CD4-positive, alpha-beta T cell treated with Interleukin-6 at 100 ng/mL for 8 hours (primary cell): ENCODE measurements at places on chromosomes 3 and 15.

- no peak for DNase-seq
Observed at GRCh38 chr3:109224333-109224732, 87.8 kb downstream of the C3orf85 start.

- DNase-seq = no peak
Observed at GRCh38 chr3:125079675-125080045, 23.9 kb upstream of the HEG1 start.

DNA sequence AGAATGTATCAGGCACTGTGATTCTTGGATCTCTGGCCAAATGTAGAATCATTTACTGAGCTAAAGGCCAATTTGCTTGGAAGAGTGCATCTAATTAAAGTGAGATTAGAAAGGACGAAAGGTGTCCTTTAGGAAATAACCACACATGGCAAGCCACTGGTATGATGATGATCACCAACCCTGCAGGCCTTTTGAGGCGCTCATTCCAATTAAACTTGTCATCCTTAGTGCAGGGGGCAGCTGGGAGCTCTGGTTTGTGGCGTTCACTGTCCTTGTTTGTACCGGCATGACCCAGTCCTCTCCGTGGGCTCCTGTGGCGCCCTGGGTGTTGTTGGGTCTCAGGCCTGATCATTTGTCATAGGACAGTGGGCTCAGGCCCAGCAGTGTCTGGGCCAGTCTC, 11.0 kb downstream of the LIMD1 start:
- DNase-seq = no peak

DNA sequence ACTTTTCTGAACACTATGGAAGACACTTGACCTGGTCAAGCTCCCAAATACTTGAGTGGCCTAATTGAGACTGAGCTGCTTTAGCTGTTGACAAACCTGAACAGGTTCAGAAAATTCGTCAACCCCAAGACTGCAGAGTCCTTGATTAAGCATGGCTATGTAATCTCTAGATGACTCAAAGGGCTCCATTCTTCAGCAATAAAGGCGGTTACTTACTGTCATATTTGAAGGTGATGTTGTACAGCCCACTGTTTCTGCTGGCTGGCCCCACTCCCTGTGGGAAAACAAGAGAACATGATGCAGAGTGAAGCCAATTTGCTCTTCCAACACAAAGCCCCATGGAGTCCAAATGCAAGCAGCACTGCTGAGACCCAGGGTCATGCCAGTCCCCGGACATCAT, 45.1 kb downstream of the IL17RD start:
- DNase-seq = no peak

GRCh38 chr3:4850211-4850927, 128.9 kb upstream of the BHLHE40 start:
- no peak for DNase-seq

DNA sequence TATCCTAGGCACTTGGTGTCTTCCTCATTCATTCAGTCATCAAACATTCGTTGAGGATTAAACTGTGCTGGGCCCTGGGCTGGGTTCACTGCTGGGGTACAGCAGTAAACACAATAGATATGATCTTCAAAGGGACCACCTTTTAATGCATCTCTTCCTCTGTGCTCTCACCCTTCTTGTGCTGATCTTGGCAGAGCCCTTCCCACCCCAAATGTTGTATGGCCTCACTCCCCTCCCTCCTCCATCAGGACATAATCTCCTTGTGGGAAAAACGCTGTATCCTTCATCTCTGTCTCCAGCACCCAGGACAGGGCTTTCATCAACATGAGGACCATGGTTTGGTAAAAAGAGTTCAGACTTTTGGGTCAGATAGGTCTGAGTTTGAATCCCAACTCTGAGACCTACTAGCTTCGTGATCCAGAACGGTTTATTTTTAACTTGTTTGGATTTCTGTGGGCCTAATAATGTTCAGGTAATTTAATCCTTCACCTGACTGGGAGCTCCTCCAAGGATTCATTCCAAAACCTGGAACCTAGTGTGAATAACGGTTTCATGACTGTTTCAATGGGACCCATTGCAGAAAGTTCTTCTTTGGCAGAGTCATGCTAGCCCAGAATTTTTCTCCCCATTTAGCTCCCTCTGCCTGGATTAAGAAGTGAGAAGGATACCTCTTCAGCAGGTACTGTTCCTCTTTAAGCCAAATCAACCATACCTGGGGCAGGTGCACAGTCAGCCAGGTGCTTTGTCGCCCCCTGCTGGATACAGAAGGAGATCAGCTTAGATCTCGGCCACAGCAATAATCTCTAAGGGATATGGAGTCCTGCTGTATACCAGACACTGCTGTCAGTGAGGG, 5.2 kb upstream of the WNT7A start:
- peak; percentile 81 for DNase-seq

DNA sequence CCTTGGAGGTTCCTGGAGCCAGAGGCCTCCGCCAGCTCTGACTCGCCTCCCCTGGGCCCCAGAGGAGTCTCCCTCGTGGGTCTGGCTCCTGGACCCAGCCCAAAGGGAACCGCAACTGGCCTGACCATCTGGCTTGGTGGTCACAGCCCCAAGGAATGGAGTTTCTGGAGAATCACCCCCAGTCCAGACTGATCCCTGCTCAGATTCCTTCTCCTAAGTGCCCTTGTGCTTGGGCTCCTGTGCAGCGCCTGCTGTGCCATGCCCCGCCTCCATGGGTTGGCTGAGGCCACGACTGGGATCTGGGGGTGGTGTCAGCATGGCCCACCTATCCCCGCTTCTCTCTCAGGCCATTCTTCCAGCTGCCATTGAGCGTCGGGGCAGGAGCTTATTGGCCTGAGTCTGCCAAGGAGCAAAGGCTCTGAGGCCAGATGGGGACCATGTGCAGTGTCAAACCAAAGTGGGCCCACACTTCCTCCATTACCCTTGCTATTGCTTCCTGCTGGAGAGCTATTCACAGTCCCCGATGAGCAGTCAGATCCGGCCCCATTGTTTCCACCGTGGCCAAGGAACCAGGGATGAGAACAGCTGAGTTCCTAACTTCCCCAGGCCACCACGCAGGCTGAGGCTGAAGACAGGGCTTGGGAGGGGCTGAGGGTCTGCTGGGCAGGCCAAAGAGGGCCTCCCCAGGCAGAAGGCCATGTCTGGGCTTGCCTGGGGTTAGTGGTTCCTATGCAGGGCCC, 19.0 kb downstream of the CSPG4 start:
- no peak for DNase-seq

DNA sequence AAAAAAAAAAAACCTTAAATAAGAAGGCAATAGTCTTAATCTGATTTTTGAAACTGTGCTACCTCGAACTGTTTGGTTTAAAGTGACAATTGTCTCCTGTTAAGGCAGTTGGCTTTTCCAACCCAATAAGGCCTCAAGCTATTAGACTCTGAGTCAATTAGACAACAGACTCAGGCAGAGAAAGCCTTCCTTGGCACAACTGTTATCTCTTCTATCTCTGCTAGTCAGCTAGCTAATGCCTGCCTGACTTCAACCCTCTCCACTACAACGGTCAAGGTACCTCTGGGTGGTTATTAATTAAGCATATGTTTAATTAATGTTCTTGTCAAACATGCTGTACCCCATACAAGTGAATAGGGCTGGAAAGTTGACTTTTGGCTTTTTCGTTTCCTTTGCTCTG, 110.2 kb upstream of the NLGN1 start:
- no peak for DNase-seq

DNA sequence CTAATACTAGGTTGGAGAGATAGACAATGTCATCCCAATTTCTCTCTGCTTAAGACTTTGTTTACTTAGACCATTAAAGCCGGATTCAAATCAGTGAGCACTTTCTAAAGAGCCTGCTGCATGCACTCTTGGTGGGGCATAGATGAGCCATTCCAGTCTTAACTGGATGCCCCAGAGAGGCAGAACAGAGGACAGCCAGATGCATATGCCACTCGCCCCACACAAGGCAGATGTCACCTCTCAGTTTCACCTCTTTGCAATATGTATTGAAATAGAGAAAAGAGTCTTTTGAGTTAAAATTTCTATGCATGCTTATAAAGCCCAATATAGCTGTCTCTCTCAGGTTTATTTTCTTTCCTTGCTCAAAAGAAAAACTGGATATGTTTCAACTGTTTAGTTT, 89.5 kb downstream of the LARS2 start:
- DNase-seq = no peak

GRCh38 chr15:94001255-94001801, 230.0 kb upstream of the MCTP2 start:
- no peak for DNase-seq

DNA sequence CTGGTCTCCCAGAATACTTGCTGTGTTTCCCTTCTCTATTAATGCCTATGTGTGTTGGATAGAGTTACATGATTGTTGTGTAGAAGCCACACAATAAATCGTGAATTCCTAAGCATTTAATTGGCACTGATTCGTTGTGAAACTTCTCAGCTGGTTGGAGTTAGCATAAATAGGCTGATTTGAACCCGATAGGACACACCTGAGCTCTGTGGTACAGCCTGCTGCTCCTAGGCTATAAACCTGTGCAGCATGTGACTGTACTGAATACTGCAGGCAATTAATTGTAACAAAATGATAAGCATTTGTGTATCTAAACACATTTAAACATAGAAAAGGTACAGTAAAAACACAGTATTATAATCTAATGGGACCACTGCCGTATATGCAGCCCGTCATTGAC, 4.9 kb downstream of the ACAD11 start:
- no peak for DNase-seq

DNA sequence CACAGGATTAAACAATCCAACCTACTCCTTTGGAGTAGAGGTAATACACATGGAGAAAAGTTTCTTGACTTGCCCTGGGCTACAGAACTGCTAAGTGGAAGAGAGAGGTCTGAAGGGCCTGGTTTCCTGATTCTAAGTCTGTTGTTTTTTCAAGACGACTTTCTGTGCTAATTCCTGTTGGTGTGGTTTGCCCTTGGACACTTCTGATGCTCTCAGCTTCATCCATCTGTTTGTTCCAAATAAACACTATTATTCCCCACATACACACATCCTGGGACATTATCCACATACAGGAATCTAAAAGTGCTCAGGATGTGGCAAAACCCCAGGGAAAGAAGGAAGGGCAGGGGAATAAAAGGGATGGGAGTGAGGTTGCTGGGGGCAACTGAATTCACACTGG, 393.5 kb upstream of the TBL1XR1 start:
- DNase-seq = no peak

DNA sequence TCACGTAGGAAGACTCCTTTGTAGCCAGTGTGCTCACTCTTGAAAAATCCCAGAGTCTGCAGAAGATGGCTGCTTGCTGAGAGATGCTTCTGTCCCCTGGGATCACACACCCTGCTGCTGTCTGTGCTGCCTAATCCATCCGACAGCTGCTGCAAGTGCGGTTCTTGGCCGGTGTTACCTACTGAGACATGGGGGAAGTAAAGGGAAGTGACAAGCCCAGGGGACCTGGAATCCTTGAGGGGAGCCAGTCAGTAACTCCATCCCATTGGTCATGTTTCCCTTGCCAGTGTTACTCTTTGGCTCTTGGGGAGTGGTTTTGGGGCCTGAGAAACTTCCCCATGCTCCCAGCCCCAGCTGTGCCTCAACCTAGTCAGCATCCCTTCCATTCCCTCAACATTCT, 8.3 kb upstream of the CPNE9 start:
- no peak for DNase-seq

DNA sequence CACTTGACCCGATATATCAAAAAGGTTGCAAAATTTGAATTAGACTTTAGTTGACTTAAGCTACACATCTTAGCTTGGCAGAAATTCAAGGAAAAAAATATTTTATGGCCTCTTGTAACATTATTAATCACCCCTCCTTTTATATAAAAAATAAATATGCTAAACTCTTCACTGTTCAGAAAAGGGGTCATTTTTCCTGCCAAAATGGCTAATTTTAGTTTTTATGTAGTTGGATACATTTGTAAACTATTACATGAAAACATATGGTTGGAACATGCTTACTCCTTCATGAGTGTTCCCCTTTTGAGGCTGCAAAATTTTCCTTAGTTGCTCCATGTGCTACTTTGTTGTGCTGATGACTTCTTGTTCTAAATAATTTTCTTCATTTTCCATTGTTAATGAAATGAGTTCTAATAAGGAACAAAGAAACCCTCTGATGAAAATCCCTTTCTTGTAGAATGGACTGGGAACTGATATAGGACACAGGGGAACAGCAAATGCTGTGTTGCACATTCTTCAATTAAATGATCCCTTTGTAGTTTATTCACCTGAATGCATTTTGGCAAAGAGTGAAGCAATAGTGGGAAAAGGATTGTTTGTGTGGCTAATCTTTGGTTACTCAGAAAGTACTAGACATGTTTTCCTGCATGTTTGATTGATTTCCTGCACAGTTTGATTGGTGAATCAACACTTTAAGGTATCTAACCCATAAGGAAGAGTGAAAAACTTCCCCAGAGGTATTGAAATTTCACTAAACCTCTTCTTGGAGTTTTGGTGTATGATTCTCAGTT, 349.3 kb downstream of the TIGIT start:
- DNase-seq = no peak

- no peak for DNase-seq
Observed at GRCh38 chr3:197527569-197527968, 28.2 kb downstream of the BDH1 start.

GRCh38 chr3:98730338-98730737, 32.8 kb upstream of the ST3GAL6 start:
- DNase-seq = no peak

DNA sequence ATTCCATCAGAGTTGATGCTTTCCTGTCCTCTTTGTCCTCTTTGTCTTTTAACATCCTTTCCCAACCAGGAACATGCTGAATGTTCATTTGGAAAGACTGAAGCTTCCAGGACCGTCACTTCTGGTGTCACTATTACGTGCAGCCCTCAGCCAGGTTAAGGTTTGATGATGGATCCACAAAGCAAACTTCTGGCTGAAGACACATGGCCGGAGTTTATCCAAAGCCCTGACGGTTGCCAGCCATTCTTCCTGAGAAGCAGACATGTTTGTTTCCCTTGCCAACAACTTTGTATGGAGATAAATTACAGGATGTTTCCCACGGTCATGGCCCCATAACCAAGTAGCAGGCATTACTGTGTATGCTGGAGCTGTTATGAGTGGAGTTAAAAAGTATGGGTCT, 236.9 kb downstream of the THSD4 start:
- no peak for DNase-seq

GRCh38 chr3:62088472-62089104, 284.8 kb downstream of the FEZF2 start:
- no peak for DNase-seq

GRCh38 chr3:128573707-128574162, 76.9 kb downstream of the RPN1 start:
- no peak for DNase-seq

GRCh38 chr3:194607592-194608389, 25.4 kb downstream of the TMEM44 start:
- DNase-seq = no peak

DNA sequence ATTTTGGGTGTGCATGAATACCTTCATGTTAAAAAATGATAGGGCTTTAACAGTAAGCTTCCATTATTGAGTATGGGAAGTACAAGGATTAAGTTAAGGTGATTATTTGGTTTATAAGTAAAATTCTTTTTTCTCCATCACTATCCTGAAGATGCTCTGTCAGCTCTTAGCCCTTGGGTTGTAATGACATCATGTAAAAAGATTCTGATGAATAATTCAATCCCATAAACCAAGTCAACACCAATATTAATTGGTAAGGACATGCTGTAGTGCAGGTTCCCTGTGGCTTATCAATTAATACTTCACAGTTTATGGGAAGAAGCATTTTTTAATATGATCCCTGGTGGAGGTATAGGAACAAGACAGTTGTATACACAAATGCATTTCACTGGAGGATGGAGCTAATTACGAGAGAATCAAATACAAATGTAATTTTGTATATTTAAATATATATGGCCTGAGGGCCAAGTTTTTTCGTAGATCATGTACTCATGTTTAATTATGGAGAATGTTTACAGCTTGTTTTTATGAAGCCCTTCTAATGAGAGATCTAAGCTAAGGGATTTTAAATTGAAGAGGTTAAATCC, 87.6 kb downstream of the SLC49A4 start:
- no peak for DNase-seq
